Kidney (tissue), 22 donors: ENCODE measurements at places on chromosomes 12 and 14. TPM values are rescaled to one million over a fixed set of nuclear protein-coding genes. Genes with fewer than 3 reads are reported as not detected.

Gene TMEM121
- total RNA-seq: 3.1 TPM

Gene POTEM
- total RNA-seq: not detected

Gene GLT1D1
- total RNA-seq: 0.41 TPM

Gene KRT72
- total RNA-seq: not detected

Gene NOVA1
- total RNA-seq: 15.0 TPM

Gene KCNC2
- total RNA-seq: not detected

Gene SERPINA9
- total RNA-seq: not detected
